ENCODE measurements at places on chromosomes 12 and 14. TPM values are rescaled to one million over a fixed set of nuclear protein-coding genes. Genes with fewer than 3 reads are reported as not detected.

FIGNL2 gene
- 0.33 TPM for total RNA-seq

CATSPERB gene
- total RNA-seq: 1.8 TPM

TAS2R46 gene
- total RNA-seq: 0.43 TPM

PIANP gene
- not detected for total RNA-seq

RNF31 gene
- 122 TPM for total RNA-seq
